ENCODE measurements at places on chromosomes 4 and X. TPM values are rescaled to one million over a fixed set of nuclear protein-coding genes. Genes with fewer than 3 reads are reported as not detected.

Gene KIF4A
- 0.42 TPM for total RNA-seq

Gene UPF3B
- total RNA-seq = 2.1 TPM

Gene CT47B1
- total RNA-seq = not detected

Gene RTL3
- not detected for total RNA-seq

Gene CTAG2
- total RNA-seq = 5.5 TPM

Gene KCNIP4
- total RNA-seq = 2.5 TPM

Gene TMPRSS11F
- not detected for total RNA-seq

Gene SATL1
- 0.71 TPM for total RNA-seq

Gene BEX5
- 2.2 TPM for total RNA-seq

All from adrenal gland (tissue), 19 donors.